ENCODE measurements at places on chromosomes 16 and 17.
A peak's percentile ranks its signal among the peaks of the same experiment; 100 is the strongest.

GRCh38 chr16:79501446-79501845 is 99.1 kb downstream of the MAF start:
- no peak for DNase-seq

DNA sequence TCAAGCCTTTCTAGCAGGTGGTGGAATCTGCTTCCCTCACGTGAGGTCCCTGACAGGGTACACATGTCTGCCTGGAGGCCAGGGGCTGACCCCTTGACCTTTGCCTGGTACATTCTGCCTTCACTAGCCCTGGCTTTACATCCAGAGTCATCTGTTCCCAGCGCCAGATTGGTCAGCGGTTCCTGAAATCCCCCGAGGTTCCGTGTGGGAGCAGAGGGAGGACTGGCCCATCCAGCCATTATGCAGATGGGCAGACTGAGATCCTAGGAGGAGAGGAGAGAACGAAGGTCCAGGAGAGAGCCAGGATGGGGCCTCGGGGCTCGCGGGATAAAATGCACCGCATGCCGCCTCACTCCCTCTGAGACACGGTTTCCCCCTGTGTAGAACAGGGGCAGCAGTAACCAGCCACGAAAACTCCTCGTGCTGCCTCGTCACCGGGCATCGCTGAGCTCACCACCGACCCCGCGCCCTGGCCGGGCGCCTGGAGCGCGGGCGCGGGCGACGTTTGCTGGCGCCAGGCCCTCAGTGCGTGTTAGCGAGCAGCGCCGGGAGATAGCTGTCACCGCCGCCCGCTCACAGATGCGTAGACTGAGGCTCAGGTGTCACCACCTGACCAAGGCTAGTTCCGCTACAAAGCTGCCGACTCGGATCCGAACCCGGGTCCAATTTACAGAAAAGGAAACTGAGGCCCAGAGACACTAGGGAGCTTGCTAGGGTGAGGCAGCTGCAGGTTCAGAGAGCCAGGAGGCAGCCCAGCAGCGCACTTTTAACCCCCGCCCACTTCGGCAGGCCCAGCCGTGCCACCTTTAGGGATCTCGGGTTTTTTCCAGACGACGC is 811 bp upstream of the MAP2K3 start:
- DNase-seq: no peak

DNA sequence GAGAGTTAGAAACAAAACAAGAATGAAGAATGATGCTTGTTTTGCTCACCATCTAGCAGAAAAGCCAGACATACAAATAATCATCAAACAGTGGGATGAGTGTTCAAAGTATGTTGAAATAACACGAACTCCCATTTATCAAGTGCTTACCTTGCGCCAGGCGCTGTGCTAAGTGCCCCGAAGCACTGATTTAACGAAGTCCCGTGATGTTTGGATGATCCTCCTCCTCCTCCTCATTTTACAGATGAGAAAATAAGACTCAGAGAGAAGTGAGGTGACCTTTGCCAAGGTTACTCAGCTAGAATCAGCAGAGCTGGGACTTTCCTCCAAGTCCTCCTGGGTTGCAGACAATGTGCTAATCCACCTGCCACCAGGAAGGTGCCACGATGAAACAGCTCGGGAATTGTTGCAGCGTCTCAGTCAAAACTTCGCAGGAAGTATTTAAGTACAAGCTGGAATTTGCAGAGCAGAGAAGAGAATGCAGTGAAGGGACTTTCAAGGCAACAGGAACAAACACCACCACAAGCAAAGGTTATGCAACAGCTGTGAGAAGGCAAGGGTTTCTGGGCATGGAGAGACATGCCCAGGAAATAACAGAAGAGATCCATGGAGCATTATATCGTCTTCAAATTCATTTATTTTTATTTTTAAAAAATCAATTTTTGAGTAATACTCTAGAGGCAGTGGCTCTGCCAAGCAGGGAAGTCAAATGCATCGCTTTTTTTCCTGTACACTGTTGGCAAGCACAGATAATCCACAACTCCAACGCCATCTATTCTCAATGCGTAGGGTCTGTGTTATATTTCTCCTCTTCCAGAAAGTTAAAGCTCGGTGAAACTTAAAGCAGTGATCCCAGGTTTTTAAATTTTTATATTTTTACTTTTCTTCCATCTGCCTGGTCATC is 11.1 kb downstream of the PRCD start:
- DNase-seq: no peak

- no peak for DNase-seq
Observed at GRCh38 chr17:6170349-6170748, 100.2 kb downstream of the WSCD1 start.

GRCh38 chr16:10514369-10515055 is 65.9 kb downstream of the EMP2 start:
- DNase-seq: peak; percentile 14
